Fibroblast of skin of scalp (primary cell): ENCODE measurements at places on chromosomes 2 and 18.

- no peak for DNase-seq
Measured at GRCh38 chr2:230879271-230879882, 14.6 kb downstream of the ITM2C start.

GRCh38 chr18:35982409-35983114 lies 10.1 kb downstream of the RMP24 start:
- peak; percentile 97 for DNase-seq

DNA sequence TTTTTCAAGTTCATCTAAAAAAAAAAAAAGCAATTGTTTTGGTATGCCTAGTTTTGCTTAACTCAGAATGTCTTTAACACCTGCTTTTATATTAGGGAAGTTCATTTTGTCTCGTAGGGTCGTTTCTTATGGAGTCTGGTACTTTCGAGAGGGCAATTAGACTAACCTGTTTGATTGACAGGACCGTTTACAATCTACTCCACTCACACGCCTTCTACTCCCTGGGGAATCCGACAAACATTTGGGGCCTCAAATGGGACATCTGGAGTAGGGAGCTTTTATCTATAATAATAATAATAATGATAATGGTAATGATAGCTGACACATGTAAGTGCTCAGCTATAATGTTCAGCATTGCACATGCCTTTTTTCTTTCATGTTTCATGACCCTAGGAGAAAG lies 261.6 kb upstream of the RASGRP3 start:
- DNase-seq: no peak

GRCh38 chr2:227182765-227183164 lies 18.3 kb downstream of the COL4A3 start:
- no peak for DNase-seq

DNA sequence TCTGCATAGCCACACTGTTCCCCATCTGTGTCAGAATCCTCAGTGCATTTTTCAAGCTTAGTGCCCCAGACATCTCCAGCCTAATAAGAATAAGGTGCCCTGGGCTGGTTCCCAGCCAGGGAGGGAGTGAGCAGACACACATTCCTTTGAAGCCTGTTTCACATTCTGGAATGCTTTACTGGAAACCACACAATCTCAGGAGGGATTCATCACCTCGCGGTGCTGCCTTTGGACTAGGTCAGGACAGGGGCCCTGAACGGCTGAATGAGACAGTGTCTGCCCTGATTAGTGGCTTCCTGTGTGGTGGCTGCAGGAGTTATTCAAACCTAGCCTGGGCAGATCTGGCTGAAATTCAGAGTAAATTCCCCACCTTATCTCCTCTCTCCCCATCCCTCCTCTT lies 108.0 kb upstream of the LDAH start:
- DNase-seq: peak; percentile 77

DNA sequence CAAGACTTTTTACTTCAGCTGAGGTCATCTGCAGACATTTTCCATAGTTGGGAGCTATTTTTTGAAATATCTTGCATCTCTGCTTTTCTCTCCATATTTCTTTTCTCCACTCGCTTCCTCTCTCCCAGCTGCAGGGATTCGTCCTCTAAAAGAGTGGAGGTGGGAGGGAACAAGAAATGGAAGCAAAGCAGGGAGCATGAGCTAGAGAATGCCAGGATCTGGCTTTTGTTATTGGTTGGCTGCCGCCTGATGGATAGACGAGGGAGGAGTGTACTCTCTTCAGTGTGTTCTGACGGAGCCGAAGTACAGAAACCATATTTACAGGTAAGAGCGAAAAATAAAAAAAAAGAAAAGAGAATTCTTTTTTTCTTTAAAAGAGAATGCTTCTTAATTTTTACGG lies at the start of gene CSRNP3:
CSRNP3 (plus strand) TSS at position 282 of the 400 bp plus-strand sequence. CDS start 125,368 bp downstream, outside the sequence.
- peak; percentile 79 for DNase-seq

DNA sequence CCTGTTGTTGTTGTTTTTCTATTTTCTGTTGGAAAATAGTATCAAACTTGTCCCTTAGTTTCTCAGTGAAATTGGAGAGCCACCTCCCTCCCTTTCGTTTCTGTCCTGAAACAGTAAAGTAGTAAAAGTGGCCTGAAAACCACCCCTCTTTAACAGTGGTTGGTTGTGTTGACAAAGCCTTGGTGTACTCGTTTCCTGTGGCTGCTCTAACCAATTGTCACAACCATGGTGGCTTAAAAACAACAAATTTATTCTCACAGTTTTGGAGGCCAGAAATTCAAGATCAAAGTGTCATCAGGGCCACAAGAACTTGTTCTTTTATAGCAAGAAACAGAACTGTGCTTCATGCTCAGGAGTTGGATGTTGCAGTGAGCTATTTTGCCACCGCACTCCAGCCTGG lies 4.0 kb upstream of the DYSF start:
- DNase-seq: no peak

DNA sequence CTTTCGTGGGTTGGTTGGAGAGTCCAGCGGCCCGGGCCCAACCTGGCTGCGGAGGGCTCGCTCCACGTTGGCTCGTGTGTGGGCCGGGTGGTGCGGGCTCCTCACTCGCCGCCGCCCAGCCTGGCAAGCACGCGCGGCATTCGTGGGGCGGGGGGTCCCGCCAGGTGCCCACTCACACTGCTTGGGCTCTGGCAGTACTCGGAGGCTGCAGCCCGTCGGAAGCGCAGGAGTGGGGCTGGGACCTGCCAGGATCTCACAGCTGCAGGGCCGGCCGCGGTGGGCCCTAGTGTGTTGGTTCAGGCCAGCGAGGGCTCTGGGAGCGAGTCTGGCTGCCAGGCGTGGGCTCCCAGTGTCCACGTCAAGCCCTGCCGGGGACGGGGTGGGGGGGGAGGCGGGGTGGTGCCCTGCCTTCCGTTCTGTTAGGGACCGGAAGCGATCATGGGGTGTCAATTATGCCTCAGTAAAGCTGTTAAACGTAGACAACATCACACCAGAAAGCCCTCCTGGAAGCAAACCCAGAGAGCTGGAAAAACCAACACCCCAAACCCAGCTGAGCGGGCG lies 1.0 kb upstream of the HS6ST1 start:
- no peak for DNase-seq

DNA sequence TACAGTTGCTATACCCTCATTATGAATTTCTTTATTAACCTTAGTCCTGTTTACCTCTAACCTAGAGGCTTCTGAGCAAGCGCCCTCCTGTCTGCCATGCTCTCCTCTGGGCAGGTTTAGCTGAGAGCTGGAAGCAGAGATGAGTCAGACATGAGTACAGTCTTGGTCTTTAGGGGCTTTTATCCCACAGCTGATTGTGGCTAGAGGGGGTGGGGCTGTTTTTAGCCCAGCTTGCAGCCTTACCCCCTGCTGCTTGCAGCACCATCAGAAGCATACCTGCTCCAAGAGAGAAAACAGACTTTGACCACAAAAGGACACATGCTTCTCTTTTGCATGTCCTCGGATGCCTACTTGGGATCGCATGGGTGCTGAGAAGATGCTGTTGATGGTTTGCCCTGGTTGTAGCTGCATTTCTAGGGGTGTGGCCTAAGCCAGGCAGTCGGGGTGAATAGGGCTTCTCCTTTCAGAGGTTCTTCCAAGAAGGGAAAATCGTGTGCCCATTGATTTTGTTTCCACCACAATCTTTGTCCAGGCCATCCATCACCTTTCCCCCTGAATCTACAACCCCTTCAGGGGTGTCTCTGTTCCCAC lies 115.0 kb upstream of the LGALSL start:
- DNase-seq: peak; percentile 55

DNA sequence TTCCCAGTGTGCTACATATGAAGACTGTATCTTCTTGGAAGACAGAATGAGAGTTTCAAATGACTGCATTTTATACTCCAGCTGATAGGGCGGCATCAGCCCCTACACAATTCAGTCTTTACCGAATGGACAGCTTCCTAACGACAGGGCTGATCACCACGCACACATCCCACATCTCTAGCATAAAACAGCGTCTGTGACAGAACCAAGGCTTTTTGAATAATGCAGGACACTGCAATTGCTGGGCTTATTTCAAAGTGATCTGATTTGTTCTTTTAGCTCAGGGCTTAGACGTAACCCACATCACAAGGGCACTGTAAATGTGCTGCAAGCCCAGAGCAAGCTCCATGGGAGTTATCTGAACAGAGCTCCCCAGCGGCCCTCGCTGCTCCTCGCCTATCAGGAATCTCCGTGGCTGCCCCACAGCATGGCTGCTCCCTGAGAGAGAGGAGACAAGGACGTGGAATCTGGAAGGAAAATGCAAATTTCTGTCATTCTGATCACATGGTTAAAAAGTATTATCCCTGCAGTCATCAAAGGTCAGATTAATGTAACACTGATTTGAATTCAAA lies 158.5 kb upstream of the ALKAL2 start:
- DNase-seq: no peak

DNA sequence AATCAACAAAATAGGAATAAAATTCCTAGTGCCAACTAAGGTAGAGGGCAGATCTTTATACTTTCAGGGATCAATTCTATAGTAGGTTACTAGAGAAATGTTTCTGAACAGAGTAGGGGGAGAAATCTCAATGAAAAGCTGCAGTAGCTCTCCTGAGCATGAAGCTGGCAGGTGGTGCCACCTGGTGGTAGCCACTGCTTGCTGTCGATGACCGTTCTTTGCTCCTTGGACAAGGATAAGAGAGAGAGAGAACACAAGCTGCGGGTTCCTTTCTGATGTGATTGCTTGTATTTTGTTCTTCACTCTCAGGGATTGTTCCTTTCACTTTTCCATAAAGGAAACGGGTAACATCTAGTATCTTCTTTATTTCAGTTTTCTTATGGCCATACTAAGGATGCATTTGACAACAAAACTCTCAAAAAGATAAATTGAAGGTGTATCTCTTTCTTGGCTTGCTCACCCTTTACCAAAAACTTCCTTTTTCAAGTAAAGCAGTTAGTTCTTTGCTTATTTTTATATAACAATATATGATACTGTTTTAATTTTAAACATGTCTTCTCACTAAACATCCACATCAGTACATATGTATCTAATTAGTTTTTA lies 18.6 kb upstream of the MRPL19 start:
- peak; percentile 77 for DNase-seq

DNA sequence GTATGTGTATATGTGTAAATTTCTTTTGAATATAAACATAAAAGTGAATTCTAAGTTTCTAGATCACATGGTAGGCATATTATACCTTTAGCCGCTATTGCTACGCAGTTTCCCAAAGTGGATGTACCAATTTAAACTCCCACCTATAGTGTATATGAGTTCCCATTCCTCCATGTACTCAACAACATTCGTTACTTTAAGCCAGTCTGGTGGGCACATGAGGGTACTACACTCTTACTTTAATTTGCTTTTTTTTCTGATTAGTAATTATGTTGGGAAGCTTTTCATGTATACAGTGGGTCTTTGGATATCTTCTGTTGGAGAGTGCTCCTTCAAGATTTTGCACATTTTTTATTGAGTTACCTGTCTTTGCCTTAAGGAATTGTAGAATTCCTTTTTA lies 683.8 kb downstream of the ERBB4 start:
- no peak for DNase-seq

GRCh38 chr2:196079052-196079451 lies 10.4 kb upstream of the DNAH7 start:
- DNase-seq: no peak

DNA sequence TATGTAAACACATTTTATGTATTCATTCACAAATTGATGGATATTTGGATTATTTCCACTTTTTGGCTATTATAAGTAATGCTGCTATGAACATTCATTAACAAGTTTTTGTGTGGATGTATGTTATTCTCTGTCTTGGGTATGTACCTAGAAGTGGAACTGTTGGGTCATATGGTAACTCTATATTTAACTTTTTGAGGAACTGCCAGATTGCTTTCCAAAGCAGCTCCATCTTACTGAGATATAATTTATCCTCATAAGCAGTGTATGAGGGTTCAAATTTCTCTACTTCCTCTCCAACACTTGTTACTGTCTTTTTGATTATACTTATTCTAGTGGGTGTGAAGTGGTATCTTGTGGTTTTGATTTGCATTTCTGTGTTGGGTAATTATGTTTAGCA lies 7.1 kb upstream of the EML6 start:
- no peak for DNase-seq

GRCh38 chr2:28432362-28432761 lies 39.7 kb downstream of the FOSL2 start:
- DNase-seq: no peak

- DNase-seq: peak; percentile 67
Measured at GRCh38 chr2:64837925-64838641, 151.1 kb upstream of the SLC1A4 start.

- DNase-seq: no peak
Measured at GRCh38 chr2:29010946-29011345, 29.8 kb downstream of the TOGARAM2 start.

- no peak for DNase-seq
Measured at GRCh38 chr18:31049189-31049588, 6.6 kb upstream of the DSC3 start.

- DNase-seq: peak; percentile 75
Measured at GRCh38 chr18:77114415-77115191, 18.0 kb downstream of the MBP start.

- DNase-seq: no peak
Measured at GRCh38 chr2:58540681-58541080, 299.6 kb upstream of the FANCL start.

- no peak for DNase-seq
Measured at GRCh38 chr2:165818920-165819319, 24.9 kb upstream of the GALNT3 start.

GRCh38 chr2:216402751-216403150 lies 9.5 kb upstream of the SMARCAL1 start:
- no peak for DNase-seq

GRCh38 chr2:70062270-70062669 lies 25.0 kb upstream of the PCBP1 start:
- DNase-seq: no peak

GRCh38 chr2:240590681-240591111 lies 4.2 kb downstream of the CAPN10 start:
- DNase-seq: no peak

DNA sequence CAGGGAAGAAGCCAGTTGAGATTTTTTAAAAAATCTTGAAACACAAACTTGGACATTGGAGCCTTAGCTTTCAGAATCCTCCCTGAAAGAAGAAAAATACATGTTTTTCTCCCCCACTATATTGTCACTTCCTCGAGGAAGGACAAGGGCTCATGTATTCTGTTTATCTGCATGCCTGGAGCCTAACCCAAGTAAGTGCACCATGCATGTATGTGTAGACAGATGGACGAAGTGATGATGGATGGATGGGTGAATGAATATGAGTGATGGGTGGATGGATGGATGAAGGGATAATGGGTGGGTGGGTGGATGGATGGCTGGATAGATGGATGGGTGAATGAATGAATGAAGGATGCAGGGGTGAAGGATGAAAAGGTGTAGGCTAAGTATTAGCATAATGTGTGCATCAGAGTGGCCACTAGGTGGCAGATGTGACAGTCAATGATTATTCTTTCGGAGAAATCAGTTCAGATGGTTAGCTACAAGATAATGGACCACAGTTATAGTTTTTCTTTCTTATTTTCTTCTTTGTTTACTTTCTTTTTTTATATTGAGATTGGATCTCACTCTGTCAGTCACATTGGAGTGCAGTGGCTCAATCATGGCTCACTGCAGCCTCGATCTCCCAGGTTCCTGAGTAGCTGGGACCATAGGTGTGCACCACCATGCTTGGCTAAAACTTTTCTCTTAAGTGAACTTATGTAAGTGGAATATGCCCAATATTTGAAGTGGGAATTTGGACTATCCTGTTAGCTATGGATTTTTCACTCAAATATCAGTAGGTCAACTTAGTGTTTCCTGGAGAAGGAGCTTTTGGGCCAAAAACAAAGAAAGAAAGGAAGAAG lies 18.5 kb upstream of the CCDC93 start:
- peak; percentile 33 for DNase-seq

- peak; percentile 76 for DNase-seq
Measured at GRCh38 chr2:204468746-204469429, 76.4 kb upstream of the PARD3B start.

GRCh38 chr18:34866739-34867138 lies 156.6 kb downstream of the DTNA start:
- DNase-seq: peak; percentile 7

- peak; percentile 33 for DNase-seq
Measured at GRCh38 chr2:88059979-88060906, 4.7 kb upstream of the KRCC1 start.
